Retinal pigment epithelial cell (primary cell): ENCODE measurements at places on chromosomes 4 and X.

DNA sequence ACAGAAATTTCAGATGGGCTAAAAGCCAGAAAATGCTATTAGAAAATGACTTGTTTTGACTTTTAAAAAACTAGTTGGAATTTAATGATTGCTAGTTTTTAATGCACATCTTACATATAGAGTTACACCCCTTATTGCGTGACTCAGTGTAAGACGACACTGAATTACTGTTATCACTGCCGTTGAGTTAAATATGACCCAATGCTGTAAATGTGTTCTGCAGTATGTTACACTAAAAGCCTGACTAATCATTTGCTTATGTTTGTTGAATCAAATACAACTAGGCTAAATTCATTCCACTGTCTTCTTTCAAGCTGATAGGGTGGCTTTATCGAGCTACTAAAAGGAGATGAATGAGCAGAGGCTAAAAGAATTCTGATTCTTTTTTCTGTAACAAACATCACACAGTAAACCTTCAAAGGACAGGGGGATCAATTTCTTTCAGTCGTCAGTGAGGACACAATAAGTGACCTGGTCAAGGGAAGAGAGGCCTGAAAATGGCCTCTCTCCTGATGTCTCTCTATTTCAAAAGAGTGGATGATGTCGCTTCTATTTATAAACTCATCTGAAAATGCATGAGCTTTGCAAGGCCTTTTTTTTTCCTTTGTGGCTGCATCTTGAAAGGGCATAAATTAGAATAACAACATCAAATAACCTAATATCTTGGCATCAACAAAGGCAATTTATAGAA lies 142.2 kb upstream of the KCNIP4 start:
- DNase-seq: no peak

- no peak for DNase-seq
Observed at GRCh38 chr4:118326585-118326984, 26.2 kb downstream of the PRSS12 start.

DNA sequence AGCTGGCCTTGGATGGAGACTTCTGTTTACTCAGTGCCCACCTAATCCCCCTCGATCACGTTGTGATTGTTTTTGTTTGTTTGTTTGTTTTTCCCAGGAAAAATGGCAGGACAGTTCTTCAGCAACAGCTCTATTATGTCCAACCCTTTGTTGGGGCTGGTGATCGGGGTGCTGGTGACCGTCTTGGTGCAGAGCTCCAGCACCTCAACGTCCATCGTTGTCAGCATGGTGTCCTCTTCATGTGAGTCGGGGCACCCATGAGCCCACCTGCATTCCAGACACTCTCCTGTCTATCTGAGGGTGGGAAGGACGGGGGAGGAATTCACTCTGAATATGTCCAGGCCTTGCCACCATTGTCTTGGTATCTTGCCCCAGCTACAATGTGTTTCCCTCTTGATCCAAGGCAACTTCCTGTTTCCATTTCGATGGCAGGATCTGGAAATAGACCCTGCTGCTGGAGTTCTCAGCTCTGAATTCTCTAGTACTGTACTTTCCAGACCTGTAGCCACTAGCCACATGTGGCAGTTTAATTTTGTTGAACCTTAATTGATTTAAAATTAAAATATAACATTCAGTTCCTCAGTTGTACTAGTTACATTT lies 10.5 kb downstream of the SLC34A2 start:
- no peak for DNase-seq

DNA sequence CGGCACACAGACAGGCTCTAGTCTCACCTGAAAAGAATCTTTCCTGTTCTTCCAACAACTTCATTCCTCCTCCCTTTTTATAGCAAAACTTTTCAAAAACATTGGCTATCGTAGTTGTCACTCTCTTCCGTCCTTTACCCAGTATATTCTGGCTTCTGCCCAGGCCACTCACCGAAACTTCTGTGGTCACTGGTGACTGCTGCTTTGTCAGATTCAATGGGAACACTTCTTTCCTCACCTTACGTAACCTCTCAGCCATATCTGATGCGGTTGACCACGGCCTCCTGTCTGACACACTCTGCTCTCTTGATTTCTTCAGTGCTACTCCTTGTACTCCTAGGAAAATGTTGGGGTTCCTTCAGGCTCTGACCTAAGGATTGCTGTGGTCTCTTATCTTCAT lies 9.2 kb upstream of the RNF150 start:
- DNase-seq: no peak

GRCh38 chr4:6065166-6065565 lies 46.9 kb upstream of the C4orf50 start:
- DNase-seq: no peak

- DNase-seq: no peak
Observed at GRCh38 chrX:115696939-115697338, 136.0 kb downstream of the PLS3 start.

DNA sequence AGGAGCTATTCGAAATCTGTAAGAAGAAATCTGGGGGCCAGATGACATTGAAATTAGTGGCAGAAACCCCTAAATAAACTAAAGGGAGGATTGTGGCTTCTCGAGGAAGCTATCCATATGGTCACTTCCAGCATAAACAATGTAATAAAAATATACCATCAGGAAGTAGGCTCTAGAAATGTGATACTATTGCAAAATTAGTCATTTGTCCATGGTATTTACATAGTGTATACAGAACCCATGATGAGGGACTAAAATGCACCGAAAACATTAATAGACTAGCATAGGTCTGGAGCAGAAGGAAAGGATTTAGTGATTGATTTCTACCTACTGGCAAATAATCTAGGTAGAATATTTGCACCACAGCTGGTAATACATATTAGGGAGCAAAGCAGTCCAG lies 1344.0 kb downstream of the FSTL5 start:
- DNase-seq: no peak

DNA sequence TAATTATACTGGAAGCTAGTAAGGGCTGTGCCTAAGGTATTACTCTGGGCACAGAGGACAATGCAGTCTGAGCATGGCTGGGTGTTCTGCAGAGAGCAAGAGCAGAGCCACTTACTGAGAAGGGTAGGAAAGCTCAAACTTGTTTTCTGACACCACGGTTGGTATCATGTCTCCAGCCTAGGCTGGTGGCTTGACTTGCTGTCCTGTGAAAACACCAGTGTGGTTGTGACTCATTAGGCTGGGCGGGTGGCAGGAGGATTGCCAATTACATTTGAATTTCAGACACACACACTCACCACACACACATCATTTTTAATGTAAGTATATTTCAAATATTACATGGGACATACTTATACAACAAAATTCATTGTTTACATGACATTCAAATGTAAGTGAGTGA lies 19.7 kb upstream of the MTM1 start:
- no peak for DNase-seq

- DNase-seq: no peak
Observed at GRCh38 chr4:1460967-1461868, 55.0 kb upstream of the NKX1-1 start.

GRCh38 chrX:7158468-7158990 lies 10.6 kb upstream of the PUDP start:
- DNase-seq: no peak

GRCh38 chr4:120158841-120159463 lies 92.3 kb upstream of the MAD2L1 start:
- DNase-seq: no peak

DNA sequence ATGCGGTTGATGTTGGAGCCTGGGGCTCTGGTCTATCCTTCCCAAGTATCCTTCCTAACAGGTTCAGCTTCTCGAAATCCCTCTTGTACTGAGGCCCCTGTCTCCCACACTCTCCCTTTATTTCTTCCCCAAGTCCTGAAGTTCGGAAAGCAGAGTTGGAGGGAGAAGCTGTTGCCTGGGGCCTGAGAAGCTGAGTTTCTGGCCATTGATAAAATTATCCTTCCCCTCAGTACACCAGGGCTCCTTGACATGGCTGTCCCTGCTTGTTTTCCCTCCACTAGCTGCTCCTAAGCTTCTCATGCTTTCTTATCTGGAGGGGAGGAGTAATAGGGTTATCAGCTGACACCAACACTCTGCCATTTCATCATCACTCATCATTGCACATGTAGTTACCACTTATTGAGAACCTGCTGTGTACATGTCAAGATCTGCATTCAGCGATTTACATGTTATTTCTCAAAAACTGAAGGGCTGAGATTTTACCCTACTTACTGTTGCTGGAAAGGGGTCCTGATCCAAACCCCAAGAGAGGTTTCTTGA lies 58.0 kb downstream of the FUNDC1 start:
- DNase-seq: no peak

GRCh38 chr4:88575186-88575585 lies 17.1 kb upstream of the HERC3 start:
- no peak for DNase-seq

DNA sequence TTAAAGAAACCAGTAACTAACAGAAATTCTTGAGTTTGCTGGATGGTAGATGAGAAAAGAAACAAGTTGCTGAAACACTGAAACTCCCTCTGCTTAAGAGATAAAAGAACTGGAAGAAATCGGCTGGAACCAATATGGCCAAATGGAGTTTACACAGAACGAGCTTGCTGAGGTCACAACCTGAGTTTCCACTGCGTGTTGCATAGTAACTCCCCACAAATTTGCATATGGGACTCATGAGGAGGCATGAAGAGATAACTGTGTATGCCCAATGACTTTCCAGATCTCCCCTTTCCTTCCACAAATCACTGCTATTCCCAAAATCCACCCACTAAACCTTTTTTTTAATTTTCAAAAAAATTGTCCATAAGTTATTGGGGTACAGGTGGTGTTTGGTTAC lies 10.2 kb upstream of the SMR3B start:
- DNase-seq: no peak

GRCh38 chr4:143390764-143391163 lies 54.1 kb downstream of the GAB1 start:
- DNase-seq: no peak

DNA sequence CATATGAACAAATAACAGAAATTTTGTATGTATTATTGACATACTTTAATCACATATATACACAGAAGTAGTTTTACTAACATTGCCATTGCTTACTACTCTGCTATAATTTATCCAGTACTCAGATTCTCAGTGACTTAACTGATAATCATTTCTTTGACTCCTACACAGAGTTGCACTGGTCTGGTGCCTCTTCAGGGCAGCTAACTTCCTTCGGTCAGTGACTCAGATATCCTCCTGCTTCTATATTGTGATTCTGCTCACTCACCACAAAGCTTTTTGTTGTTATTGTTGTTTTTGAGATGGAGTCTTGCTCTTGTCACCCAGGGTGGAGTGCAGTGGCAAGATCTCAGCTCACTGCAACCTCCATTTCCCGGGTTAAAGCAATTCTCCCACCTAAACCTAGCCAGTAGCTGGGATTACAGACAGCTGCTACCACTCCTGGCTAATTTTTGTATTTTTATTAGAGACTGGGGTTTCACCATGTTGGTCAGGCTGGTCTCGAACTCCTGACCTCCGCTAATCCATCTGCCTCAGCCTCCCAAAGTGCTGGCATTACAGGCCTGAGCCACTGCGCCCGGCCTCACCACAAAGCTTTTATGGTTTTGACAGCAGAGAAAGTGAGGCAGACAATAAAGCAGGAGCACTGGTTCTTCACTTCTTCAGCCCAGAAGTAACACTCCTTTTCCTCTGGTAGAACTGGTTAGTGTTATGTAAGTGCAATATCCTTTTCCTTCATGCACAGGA lies 499.3 kb downstream of the EPHA5 start:
- no peak for DNase-seq

GRCh38 chr4:41656572-41657520 lies 91.7 kb downstream of the PHOX2B start:
- no peak for DNase-seq

DNA sequence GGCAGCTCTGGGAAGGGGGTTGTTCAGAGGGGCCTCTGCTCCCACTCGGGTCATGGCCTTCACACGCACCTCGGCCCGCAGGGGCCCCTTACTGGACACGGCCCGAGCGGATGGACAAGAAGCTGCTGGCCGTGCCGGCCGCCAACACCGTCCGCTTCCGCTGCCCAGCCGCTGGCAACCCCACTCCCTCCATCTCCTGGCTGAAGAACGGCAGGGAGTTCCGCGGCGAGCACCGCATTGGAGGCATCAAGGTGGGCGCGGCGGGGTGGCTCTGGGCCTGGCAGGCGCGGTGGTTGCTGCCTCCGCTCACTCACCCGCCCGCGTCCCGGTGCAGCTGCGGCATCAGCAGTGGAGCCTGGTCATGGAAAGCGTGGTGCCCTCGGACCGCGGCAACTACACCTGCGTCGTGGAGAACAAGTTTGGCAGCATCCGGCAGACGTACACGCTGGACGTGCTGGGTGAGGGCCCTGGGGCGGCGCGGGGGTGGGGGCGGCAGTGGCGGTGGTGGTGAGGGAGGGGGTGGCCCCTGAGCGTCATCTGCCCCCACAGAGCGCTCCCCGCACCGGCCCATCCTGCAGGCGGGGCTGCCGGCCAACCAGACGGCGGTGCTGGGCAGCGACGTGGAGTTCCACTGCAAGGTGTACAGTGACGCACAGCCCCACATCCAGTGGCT lies 8.3 kb downstream of the FGFR3 start:
- no peak for DNase-seq

GRCh38 chr4:124486423-124486822 lies 226.1 kb downstream of the ANKRD50 start:
- DNase-seq: no peak

GRCh38 chr4:113921089-113921794 lies 58.2 kb downstream of the ARSJ start:
- DNase-seq: no peak

DNA sequence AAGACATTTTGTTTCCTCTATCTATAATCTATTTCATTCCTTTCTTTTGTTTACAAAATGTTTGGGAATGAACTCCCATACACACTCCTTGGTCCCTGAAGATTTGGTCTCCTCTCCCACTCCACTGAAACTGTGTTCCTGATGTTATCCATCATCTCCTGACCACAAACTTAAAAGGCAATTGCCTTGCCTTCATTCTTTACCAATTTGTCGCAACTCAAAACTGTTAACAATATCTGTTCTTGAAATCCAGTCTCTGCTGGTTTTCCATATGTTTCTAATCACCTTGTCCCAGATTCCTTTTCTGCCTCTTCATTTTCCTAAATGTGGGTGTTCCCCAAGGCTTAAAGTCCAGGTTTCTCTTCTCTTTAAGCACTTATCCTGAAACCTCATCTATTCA lies 262.2 kb upstream of the TTC29 start:
- no peak for DNase-seq

GRCh38 chr4:84470204-84470785 lies 28.8 kb downstream of the NKX6-1 start:
- DNase-seq: no peak
